Caki2 (cell line): ENCODE measurements at places on chromosomes 5 and 9. TPM values are rescaled to one million over a fixed set of nuclear protein-coding genes. Genes with fewer than 3 reads are reported as not detected.

Gene EQTN
- not detected in 2 replicates for total RNA-seq

DNA sequence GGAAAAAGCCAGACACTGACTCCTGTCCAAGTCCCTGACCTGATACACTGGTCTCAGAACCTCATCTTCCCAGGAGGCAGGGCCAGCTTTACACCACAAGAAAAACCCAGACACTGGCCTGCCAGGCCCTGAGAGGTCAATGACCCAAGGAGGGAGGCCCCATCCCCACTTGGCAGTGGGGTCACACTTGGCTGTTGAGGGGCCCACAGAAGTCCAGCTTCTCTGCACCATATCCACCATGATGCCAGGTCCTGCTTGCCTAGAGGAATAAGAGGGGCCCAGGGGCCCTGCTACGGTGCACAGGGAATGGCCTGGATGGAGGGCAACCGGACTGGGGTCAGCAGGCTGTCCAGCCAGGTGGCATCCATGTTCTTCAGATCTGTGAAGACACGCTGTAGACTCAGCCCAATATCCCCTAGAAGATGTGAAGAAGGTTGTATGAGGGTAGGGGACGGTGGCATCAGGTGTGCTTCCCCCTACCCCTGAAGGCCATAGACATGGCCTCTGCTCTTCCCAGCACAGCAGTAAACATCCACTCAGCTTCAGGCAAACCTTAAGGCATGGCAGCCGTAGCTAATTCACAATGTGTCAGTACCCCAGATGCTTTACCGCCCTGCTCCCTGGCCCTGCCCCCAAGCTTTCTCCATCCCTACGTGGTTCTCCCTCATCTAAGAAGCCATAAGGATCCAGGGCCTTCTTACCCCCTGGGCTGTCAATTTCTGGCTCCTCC lies 6.7 kb downstream of the IRF1 start:
- DNase-seq, result no peak

DNA sequence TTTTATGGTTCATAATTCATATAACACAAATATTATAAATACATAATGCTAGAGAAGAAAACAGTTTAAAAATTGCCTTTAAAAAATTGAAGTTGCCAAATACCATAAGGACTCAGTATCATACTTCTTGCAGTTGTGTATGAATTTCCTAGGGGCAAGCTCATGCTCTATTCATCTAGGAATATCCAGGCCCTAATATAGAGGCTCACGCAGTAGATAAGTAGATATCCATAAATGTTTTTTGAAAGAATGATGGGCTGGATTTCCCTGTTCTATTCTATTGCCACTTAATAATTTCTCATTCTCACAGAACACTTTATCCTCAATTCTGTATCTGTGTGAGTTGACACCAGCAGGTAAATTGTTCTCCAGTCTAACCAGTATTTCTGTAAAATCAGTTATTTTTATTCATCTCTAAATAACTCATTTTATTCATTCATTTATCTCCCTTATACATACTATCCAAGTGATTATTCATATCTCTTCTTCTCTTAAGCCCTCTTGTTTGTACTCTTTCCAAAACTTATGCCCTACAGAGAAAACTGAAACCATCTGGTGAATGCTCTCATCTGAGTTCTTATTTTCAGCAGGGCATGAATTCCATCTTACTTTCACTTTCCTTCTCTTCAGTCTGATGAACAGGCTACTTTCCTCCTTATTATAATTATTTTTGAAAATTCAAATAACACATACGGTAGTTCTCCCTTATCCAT lies 97.1 kb downstream of the SLC44A1 start:
- DNase-seq, result no peak

Gene IGIP
- total RNA-seq, result 1.5 TPM in 1 of 2 replicates, not detected in the other

DNA sequence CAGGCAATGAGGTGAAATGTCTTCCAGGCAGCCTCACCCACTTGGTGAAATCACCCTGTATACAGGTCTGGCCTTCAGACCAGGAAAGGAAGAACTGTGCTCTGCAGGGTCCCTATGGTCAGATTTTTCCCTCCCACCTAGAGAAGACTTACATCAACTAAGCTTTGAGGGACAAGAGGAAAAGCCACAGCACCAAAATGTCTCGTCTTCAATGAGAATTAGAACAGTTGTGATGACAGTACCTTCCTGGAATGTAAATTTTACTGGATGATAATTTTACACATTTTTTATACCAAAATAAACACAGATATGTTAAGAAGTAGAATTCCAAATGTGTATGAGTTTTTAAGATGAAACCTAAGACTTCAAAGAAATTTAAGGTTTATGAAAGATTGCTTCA lies 283.9 kb downstream of the SPOCK1 start:
- DNase-seq, result no peak

Gene NR4A3
- total RNA-seq, result not detected in 2 replicates
